T-helper 2 cell (primary cell): ENCODE measurements at places on chromosomes 7 and 10.

GRCh38 chr7:105126436-105126975, 112.5 kb downstream of the KMT2E start:
- DNase-seq: no peak

GRCh38 chr7:46156086-46156485, 235.0 kb upstream of the IGFBP3 start:
- no peak for DNase-seq

DNA sequence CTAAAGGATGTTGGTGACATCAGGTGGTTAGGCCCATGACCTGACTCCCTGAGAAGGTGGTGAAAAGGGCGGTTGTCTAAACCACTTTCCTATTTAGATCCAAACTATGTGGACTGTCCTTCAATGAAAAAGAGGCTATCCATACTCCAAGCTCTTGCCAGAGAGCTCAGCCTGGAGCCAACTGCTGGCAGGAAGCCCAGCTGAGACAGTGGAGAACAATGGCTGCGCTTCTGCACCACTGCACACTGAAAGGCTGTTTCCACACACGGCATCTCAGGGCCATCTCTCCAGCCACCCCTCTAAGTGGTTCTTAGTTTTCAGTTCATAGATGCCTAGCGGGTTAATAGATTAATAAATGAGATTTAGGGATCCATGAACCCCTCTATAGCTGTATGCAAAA, 488.8 kb upstream of the ZMIZ1 start:
- no peak for DNase-seq

DNA sequence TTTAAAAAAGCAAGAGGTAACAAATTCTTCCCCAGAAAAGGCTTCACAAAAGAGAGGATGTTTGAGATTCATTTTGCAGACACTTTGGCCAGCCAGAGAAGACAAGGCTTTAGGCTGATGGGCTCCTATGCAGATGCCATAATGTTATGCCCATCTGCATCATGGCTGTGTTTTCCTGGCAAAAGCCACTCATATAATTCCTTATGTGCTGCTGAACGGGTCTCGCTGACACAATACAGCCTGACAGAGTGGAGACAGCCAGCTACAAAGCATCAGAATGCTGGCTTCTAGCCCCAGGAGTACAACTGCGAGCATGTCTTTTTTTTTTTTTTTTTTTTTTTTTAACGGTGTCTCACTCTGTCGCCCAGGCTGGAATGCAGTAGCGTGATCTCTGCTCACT, 1157.4 kb upstream of the AUTS2 start:
- no peak for DNase-seq

- no peak for DNase-seq
Measured at GRCh38 chr10:22712211-22712955, 2.0 kb downstream of the PIP4K2A start.

- DNase-seq: no peak
Measured at GRCh38 chr10:91196268-91197048, 24.0 kb upstream of the PCGF5 start.

- no peak for DNase-seq
Measured at GRCh38 chr7:88589927-88590326, 169.6 kb upstream of the ZNF804B start.
